ENCODE measurements at places on chromosomes 16 and 17.

DNA sequence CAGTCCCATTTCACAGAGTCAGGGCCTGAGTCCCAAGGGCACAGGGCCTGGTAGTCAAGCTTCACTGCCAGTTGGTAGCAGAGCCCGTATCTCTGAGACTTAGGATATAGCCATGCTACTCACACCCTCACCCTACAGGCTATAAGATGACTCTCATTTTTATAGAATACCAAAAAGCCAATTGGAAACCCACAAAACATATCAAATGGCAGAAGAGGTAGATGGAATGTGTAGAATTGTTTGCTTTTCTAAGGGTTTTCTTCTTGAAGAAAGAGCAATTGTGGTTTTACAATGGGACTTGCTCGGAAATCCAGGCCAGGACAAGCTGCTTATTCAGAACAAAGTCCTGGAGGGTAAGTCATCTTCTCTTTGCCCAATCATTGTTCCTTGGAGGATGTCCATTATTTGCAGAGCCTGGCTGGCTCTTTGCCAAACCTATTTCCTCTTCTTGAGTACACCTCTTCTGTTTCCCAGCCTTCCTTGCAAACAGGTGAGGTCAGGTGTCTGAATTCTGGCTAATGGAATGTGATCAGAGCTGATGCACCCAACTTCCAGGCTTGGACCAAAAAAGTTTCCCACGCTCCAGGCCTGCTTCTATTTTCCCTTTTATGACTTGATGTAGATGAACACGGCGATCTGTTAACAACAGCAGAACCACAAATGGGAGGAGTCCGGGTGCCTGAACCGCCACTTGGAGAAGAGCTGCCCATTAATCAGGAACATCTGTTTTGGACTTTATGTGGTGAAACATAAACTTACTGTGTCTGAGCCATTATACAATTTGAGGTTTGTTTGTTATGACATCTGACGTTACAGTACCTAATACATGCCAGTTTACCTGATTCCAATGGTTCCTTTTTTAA, 16.9 kb upstream of the CCL22 start:
- DNase-seq: peak; percentile 57

DNA sequence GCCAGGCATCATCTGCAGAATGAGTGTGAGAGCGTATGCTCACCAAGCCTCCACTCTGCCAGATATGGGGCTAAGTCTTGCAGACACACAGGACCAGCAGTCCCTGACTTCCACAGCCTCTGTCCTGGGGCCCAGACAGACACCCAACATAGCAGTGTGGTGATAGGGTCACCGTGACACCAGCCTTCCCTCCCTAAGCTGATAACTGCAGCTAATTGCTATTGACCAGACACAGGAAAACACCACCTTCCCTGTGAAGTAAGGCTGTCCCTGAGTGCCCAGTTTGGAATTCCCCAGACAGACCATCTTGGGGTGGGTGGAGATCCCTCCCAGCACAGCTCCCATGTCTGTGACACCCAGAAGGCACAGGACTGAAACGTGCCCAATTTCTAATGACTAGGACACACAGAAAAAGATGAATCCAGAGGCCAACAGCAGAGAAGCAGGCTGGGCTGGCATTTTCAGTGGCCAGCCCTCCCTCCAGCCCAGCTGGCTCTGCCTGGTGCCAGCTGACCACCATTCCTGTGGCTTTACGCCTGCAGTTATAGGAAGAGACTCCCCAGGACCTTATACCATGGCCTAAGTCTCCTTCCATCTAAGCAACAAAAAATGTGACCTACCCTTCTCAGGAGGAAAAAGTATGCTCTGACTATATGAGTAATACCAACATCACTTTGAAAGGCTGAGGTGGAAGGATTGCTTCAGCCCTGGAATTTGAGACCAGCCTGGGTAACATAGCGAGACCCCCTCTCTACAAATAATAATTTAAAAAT, 30.3 kb downstream of the ATPAF2 start:
- peak; percentile 69 for DNase-seq

DNA sequence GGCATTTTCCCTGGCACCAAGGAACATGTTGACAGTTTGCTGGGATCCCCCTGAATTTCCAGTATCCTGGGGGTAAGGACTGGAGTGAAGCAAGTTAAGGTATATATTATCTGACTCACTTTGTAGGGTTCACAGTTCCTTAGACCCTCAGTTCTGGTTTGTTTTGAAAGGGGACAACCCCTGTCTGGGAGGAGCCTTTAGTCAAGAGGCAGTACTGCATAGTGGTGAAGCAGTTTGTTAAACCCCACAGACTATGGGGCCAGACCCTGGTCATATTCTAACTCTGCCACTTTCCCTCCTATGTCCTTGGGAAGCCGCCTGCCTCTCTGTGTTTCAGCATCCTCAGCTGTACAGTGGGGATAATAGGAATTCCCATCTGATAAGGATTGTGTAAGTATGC, 145.5 kb upstream of the ZFHX3 start:
- DNase-seq: no peak

- DNase-seq: no peak
Measured at GRCh38 chr16:23527961-23528643, 17.8 kb upstream of the GGA2 start.

- no peak for DNase-seq
Measured at GRCh38 chr17:79192503-79193351, 118.1 kb downstream of the ENGASE start.

- DNase-seq: no peak
Measured at GRCh38 chr17:17067257-17067656, 25.0 kb downstream of the MPRIP start.

- no peak for DNase-seq
Measured at GRCh38 chr17:43042025-43042628, 17.1 kb downstream of the RND2 start.

DNA sequence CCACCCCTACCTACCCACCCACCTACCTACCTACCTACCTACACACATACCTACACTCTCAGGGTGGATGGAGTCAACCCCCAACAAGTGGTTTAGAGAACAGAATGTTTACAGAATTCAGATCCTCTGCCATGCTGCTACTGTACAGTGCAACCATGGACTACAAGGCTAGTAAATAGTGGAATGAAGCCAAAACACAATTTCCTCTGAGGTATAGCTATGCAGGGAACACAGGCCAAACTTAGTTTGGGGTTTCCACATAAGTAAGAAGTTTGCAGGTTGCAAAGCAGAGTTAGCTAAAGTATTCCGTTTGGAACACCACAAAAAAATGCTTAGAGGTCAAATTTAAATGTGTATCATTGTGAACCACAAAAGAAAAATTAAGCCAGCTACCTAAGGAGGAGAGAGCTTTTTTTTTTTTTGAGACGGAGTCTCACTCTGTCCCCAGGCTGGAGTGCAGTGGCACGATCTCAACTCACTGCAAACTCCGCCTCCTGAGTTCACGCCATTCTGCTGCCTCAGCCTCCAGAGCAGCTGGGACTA, 2.7 kb upstream of the AP1G1 start:
- no peak for DNase-seq

DNA sequence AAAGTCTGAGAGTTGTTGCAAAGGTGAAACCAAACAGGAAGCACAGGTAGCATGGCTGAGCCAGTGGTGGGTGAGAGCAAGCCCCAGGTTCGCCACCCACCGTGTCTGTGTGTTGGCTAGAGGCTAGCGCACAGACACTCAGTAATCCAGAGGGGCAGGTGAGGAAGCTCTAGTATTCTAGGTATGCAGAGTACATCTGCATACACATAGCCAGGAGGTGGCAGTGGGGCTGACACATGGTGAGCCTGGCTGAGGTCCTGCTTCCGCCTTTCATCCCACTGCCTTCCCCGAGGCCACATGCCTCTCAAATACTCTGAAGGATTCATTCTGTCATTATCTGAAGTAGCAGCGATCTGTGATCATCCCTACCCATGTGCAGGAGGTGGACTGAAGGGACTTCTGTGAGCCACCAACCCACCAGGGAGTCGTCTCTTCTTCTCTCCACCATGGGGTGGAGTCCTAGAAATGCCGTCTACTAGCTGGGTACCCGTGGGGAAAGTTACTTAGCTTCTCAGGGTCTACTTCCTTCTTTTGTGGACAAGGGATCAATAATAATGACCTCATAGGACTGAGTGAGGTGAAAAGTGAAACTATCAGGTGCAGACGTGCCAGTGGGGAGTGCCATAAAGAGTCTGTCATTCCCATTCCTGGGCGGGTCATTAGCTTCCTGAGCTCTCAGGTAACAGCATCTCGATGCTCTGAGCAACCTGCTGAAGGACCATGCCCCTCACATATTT, 36.0 kb upstream of the ICAM2 start:
- no peak for DNase-seq

DNA sequence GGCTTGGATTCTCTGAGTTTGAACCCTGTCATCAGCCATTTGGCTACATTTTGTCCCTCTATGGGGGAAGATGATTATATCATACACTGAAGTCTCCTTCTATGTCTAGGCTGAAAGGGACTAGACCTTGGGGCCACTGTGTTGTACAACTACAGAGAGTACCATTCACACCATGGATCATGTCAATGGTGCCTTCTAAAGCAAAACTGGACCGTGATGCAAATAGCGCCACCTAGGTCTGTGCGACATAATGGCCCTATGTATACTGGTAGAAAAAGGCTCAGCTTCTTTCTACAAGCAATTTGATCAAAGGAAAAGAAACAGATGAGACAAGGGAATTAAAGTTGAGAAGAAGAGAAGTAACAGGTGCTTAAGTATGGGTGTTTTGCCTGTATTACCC, 100.7 kb downstream of the LYRM1 start:
- DNase-seq: peak; percentile 26

- no peak for DNase-seq
Measured at GRCh38 chr16:83100679-83101078, 473.9 kb downstream of the CDH13 start.

DNA sequence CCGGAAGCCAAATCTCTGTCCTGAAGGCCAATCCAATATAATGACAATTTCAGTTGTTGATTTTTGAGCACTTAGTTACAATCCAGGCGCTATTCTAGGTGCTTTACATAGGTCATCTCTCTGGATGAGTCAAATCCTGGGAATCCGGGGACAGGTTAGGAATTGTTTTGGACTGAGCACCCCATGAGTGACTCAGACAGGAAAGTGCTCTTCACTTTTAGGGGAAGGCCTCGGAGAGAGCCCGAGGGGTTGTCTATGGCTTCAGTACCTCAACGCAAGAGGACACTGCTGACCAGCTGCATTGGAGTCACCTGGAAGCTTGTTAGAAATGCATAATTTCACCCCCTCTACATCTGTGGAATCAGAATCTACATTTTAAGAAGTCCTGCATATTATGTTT, 108.8 kb downstream of the IRX5 start:
- no peak for DNase-seq

DNA sequence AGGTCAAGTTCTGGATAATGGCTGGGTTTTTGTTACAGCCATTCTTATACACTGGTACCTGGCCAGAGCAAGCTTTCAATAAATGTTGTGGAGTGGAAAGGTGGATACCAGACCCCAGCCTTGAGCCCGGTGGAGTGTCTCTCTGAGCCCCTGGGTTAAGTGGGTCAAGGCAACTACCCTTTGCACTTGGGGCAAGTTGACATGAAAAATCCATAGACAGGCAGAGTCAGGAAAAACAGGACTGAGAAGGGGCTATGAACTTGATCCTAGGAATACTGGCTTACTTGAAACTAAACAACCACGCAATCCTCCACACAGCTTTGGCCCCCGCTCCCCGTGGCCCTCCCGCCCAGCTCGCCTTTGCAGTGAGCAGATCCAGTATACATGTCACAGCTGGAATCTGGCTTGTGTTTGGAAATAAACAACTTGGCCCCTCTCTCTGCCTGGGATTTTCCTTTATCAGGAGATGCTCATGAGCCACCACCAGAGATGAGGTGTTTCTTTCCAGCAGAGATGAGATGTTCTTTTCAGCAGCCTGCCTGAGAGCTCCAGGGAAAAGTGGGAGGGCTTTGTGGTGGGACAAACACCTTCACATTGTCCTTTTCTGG, 65.9 kb downstream of the KSR1 start:
- no peak for DNase-seq

DNA sequence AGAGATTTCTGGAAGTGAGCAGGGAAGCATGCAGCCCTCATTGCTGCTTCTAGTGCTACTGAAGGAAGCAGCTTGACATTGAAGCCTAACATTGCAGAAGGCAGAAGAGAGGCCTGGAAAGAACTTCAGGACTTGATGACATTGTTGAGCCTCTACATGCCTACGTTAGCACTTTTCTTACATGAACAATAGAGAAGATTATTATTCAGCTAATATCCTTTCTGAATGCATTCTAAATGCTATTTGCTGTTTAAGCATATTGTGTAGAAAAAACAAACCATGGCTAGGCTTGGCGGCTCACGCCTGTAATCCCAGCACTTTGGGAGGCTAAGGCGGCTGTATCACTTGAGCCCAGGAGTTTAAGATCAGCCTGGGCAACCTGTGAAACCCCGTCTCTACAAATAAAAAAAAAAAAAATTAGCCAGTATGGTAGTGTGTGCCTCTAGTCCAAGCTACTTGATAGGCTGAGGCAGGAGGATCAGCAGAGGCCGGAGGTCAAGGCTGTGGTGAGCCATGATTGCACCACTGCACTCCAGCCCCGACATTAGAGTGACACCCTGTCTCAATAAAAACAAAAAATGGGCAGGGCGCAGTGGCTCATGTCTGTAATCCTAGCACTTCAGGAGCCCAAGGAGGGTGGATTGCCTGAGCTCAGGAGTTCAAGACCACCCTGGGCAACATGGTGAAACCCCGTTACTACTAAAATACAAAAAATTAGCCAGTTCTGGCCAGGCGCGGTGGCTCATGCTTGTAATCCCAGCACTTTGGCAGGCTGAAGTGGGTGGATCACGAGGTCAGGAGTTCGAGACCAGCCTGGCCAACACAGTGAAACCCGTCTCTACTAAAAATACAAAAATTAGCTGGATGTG, 2.2 kb upstream of the AURKB start:
- no peak for DNase-seq

- DNase-seq: no peak
Measured at GRCh38 chr16:85372627-85373372, 240.3 kb upstream of the GSE1 start.

- DNase-seq: no peak
Measured at GRCh38 chr17:12047681-12048376, 27.2 kb downstream of the MAP2K4 start.
